Erythroblast (primary cell): ENCODE measurements at places on chromosomes 3 and 15.
A peak's percentile ranks its signal among the peaks of the same experiment; 100 is the strongest.

DNA sequence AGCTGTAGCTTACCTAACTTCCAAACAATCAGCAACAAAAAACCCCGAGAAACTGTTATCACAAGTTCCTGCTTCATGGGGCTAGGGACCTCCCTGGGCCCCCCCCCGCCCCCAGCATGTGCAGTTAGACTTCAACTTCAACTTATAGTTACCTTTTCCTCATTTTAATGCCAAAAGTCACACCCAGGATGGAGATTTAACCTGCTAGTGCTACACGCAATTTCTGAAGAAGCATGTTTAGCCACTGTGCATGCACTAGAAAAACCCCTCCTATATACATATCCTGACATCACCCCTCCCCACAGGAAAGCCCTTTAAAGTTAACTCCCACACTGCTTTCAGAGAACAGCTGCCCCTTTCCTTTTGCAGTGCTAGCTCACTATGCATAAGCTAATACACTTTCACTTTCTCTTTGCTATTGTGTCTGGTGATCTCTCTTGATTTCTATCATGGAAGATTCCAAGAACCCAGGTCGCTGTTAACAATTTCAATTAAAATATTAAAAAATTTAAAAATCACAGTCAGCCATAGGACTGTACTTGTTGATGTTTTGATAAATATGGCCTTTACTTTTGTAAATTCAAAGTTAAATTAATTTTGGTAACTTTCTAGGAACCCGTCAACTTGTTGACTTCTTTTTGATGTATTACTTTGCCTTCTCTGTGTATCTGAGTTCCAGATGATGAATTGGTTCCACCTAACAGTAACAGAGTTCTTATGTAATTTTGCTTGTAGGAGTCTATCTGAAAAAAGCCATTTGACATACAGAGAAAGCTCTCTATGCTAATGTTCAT lies 75.2 kb upstream of the ACAD9 start:
- DNase-seq = peak; percentile 61

DNA sequence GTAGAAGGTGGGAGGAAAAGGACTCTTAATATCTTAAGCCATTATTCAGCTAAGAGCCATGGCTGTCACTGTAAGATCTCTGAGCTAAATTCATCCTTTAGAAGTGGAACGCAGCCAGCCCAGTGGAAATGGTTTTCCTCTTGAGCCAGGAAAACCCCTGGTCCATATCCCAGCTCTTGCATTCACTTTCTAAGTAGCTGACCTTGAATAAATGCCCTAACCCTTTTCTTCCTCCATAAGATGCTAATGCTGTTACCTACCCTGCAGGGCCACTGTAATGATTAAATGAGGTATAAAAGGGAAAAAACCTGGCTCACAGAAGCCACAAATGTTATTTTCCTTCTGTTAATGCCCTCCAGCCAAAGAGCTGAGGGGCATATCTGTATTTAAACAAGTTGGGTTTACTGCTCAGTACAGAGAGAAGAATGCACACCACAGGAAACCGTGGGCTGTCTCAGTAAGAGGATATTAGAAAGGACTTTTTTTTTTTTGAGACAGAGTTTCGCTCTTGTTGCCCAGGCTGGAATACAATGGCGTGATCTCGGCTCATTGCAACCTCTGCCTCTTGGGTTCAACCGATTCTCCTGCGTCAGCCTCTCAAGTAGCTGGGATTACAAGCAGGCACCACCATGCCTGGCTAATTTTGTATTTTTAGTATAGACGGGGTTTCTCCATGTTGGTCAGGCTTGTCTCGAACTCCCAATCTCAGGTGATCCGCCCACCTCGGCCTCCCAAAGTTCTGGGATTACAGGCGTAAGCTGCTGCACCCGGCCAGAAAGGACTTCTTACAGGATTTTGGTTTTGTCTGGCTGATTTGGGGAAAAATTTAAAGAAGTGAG lies 6.8 kb downstream of the UBL7 start:
- DNase-seq = no peak

GRCh38 chr3:27312044-27312668 lies 57.0 kb downstream of the NEK10 start:
- peak; percentile 30 for DNase-seq

DNA sequence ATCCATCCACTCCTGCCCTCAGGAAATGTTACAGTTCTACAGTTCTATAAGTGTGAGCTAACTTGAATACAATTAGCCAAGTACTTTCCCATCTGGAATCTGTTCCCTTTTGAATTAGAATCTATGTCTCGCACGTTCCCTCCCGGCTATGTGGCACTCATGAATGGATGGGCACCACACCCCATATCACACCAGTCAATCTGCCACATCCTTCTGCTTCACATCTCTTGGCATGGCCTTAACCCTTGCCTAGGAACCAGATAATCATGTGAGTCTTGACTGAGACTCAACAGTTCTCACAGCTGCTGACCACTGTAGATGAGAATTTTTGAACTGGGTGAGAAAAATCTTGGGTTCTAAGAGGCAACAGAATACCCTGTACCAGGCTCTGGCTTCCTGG lies 180.2 kb downstream of the TNIK start:
- no peak for DNase-seq

- no peak for DNase-seq
Observed at GRCh38 chr3:39322936-39323335, 6.6 kb upstream of the CCR8 start.

DNA sequence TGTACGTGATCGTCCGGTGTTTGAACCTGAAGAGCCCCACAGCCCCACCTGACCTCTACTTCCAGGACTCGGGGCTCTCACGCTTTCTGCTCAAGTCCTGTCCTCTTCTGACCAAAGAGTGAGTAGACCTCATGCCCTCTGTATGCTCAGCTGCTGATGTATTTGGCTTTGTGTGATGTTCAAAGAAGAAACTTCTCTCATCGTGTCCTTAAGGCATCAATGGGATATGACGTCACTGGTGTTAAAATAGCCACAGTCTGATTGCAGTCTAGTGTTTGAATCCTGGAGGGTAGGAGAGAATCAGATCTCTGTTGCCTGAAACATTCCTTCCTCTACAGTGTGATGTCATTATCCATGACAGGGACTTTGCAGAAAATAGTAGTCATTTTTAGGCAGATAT lies 28.1 kb downstream of the ABHD2 start:
- no peak for DNase-seq

GRCh38 chr3:37955918-37956707 lies 34.5 kb upstream of the VILL start:
- DNase-seq = no peak
